ENCODE measurements at places on chromosomes 5 and 9.

- DNase-seq, result no peak
Observed at GRCh38 chr5:126364206-126364902, 58.9 kb upstream of the GRAMD2B start.

GRCh38 chr5:181151146-181151545, 3.8 kb downstream of the OR2V2 start:
- no peak for DNase-seq

- no peak for DNase-seq
Observed at GRCh38 chr9:69637817-69638200, 34.4 kb downstream of the APBA1 start.

- no peak for DNase-seq
Observed at GRCh38 chr9:89841456-89841855, 236.6 kb downstream of the GADD45G start.

GRCh38 chr9:105072476-105072875, 144.5 kb upstream of the ABCA1 start:
- DNase-seq, result no peak

DNA sequence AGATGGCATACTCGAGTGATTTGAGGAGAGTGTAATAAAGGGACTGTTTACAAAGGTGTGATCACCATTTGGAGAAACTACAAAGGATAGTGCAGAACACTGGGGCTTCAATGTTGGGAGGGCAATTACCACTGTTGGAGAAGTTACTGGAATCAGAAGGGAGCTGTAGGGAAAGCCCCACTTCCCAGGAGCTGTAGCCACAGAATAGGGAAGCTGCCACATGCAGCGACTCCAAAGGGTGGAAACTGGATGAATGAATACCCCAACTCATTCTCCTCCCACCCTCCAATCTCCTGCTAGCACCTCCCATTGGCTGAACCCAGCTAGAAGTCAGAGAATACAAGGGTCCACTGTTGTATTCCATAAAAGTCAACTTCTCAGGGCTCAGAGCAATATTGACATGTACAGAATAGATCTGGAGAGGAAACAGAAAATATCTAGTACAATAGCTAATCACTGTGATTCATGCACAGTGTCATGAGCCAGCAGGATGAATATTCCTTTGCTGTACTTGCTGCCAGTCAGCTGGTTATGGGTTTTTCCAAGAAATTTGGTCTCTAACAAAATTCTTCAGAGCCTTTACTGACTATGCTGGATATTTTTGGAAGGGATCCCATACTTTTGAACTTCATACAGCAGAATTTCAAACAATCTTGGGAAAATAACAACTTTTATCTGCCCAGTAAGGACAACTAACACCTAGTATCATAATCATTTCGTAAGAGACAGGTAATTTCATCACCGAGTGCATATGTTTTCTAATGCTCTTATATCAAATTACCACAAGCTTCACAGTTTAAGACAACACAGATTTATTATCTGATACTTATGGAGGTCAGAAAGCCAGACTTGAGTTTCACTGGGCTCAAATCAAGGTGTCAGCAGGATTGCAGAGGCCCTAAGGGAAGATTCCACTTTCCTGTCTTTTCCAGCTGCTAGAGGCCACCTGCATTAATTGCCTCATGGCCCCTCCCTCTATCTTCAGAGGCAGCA, 39.6 kb downstream of the PDCD1LG2 start:
- DNase-seq, result no peak

GRCh38 chr5:155069961-155070360, 56.4 kb downstream of the KIF4B start:
- no peak for DNase-seq

GRCh38 chr5:95940758-95941682, 20.6 kb downstream of the ELL2 start:
- peak; percentile 51 for DNase-seq

GRCh38 chr9:80091526-80091925, 519.8 kb downstream of the TLE4 start:
- DNase-seq, result no peak

DNA sequence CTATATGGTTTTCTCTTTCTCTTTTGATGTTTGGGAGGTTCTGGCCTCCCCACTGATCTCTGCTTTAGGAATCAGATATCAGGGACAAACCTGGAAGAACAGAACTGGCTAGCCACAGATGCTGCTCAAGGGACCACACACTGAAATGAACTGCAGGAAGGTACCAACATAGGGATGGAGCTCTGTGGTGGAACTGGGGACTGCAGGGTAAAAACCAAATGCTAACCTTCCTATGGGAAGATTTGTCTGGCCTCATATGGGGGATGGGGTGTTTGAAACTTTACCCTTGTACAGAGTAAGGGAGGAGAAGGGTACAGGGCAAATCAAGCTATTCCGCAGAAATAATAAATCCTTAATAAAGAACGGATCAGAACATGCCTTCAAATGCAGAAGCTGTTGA, 49.4 kb downstream of the ELOVL7 start:
- no peak for DNase-seq

- no peak for DNase-seq
Observed at GRCh38 chr9:87324613-87325194, 173.0 kb upstream of the DAPK1 start.

- DNase-seq, result no peak
Observed at GRCh38 chr5:5581080-5581479, 158.6 kb downstream of the ICE1 start.

Data from substantia nigra (tissue), 51 donors.